ENCODE measurements at places on chromosomes 11 and 22.
A peak's percentile ranks its signal among the peaks of the same experiment; 100 is the strongest.

- DNase-seq: no peak
These were observed 21.4 kb downstream of the MN1 start for GRCh38 chr22:27780161-27780575.

DNA sequence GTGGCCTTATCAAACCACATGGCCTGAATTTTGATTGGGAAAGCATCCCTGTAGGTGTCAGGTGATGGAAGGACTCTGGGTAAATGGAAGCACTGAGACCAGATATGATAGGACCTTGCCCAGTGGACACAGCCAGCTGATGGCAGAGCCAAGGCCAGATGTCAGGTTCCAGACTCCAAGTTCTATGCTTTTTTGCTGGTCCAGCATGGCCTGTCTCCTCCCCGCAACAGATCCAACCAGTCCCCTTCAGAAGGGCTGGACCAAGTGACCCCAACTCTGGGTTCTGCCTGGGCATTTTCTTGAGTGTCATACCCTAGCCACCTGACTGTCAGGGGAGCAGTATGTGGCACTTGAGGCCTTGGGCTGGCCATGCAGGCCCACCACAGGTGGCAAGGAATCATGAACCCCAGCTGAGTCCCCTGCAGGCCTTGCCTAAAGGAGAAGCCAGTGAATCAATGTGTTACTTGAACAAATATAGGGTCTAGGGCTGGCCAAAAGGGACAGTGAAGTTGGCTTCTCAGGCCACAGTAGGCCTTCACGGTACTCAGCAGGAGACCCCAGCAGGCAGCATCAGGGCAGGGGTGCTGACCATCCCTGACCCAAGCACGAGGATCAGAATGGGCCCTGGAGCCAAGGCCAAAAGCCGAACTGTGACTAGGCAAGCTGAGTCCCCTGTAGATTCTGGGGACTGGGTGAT lies 27.1 kb downstream of the KCNQ1OT1 start:
- DNase-seq: no peak

DNA sequence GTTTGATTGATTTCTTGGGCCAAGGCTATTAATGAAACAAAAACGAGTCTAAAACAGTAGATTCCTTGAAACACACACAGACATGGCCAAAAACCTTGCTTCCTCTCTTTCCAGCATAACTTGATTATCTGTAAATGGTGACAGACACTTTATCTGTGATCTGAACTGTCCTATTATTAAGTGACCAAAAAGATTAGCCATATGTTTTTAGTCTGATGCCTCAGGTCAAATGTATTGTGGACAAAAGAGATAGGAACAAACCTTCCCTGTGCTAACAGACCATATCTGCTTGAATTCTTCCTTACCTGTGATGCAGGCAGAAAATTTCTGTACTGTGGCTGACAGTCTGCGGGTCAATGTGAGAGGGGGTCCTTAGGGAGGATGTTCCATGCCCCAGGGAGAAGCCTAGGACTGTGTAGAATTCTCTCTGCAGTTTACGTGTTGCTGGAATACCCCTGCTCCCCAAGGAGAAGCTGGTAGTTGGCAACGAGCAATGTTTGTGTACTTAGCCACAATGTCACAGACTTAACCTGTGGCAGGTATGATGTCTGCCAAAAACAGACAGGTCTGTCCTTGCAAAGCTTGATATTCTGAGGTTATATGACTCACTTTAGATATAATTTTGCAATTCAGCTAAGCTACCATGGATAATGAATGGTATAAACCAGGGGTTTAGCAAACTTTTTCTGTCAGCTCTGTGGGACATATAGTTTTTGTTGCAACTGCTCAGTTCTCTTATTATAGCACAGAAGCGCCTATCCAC lies 31.2 kb downstream of the C11orf71 start:
- no peak for DNase-seq

GRCh38 chr11:73288873-73289707 lies 17.0 kb downstream of the P2RY6 start:
- peak; percentile 52 for DNase-seq

- no peak for DNase-seq
These were observed 33.4 kb downstream of the GAB2 start for GRCh38 chr11:78384231-78384630.

GRCh38 chr11:62666259-62666926 lies 1.3 kb downstream of the CSKMT start:
- no peak for DNase-seq

Measured in NCI-H774 (cell line).